ENCODE measurements at places on chromosomes 6 and 20.

GRCh38 chr6:50463931-50464330, 249.4 kb upstream of the TFAP2D start:
- DNase-seq: no peak

GRCh38 chr6:29747688-29748250, 24.5 kb downstream of the HLA-F start:
- DNase-seq: no peak

DNA sequence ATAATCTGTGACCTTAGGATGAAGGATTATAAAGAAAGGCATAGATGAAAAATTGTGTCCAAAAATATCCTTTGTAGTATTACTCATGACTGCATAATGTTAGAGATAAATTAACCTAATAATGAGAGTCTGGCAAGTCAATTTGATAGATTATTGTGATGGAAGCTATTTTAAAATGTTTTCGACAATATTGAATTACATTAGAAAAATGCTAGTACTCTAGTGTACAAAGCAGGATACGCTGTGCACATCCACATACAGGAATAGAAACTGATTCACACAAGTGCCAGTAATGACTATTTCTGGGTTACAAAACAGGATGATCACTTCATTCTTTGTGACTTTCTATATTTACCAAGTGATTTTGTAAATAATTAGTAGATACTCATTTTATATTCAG, 3.3 kb downstream of the SLC17A2 start:
- no peak for DNase-seq

DNA sequence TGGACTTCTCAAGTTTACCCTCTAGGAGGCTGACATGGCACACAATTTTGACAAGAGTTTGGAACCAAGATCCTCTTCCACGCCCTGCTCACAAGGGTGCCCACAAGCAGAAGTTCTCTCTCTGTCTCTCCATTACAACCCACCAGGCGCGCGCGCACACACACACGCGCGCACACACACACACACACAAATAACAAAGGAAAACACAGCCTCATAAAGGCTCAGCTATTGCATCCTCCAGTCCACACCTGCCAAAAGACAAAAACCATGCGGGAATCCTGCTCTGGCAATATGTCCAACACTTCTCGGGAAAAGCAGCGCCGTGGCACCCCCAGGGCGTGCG, 870 bp downstream of the PAK5 start:
- DNase-seq: no peak

DNA sequence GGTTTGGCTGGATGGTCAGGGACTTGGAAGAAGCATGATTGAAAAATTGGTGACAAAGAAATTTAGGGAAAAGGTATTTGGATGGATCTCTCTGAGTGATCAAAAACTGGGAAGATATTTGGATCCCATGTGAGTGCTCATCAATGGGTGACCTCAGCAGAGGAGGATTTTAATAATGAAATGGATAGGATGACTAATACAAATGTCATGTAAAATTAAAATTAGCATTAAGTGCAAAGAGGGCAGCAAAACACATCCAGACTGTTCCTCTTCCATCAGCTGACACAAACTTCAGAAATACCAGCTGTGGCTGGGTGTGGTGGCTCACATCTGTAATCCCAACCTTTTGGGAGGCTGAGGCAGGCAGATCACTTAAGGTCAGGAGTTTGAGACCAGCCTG, 151.7 kb downstream of the THBS2 start:
- DNase-seq: no peak

- no peak for DNase-seq
These were observed 129.5 kb upstream of the ARG1 start for GRCh38 chr6:131443514-131443913.

DNA sequence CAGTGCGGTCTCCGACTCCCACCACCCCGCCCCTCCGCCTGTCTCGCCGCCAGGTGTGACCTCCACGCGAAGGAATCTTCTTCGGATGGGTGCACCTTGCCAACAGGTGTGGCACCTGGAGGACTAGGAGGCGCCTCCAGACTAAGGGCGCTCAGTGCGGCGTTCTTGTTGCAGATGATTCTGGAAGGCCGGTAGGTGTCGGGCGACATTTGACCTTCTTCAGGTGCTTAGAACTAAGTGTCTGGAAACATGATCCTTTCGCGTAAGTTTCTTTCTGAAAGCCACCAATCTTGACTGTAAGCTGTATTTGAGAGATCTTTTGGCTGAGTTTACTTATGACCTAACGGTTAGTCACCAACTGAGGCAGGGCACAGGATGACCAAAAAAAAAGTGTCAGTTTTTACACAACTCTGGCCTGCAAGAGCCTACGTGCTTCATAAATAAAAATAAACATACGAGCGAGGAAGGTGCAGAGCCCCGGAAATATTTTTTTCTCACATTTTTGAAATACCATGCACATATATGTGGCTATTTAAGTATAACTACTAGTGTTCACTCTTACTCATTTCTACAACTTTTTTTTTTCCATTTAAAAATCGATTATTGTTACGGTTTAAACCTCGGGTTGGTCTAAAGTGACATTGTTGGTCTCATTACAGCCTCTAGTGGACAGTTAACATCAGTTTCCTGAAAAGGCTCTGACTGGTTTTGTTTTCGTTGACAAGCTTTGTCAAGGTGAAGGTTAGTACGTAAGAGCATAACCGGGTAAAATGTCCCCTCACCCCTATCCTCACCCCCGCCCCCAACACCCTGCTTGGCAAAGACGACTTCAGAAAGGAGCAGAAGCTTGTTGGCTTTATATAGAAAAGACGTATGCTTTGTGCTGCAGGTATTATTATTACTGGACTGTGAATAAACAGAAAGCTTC, 1.6 kb upstream of the ATXN1 start:
- DNase-seq: peak; percentile 96

GRCh38 chr6:135318738-135319469, 137.8 kb downstream of the MYB start:
- DNase-seq: no peak

GRCh38 chr20:10219993-10220750, 1.5 kb downstream of the SNAP25 start:
- no peak for DNase-seq

DNA sequence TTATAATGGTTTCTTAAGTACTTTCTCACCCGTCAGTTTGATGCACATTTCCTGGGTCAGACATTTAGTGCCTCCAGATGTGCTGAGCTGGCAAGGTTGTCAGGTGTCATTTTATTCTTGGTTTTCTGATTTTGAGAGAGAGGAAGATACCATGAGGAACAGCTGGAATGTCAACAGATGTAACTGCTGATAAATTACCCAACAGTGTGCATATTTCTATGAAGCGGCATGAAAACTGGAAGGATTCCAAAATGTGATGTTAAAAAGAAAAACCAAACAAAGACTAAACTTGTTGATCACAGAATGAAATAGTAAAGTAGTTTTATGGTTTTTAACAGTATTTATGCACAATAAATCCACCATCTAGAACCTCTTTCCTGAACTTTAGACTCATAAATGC, 447.3 kb downstream of the HDGFL1 start:
- no peak for DNase-seq

DNA sequence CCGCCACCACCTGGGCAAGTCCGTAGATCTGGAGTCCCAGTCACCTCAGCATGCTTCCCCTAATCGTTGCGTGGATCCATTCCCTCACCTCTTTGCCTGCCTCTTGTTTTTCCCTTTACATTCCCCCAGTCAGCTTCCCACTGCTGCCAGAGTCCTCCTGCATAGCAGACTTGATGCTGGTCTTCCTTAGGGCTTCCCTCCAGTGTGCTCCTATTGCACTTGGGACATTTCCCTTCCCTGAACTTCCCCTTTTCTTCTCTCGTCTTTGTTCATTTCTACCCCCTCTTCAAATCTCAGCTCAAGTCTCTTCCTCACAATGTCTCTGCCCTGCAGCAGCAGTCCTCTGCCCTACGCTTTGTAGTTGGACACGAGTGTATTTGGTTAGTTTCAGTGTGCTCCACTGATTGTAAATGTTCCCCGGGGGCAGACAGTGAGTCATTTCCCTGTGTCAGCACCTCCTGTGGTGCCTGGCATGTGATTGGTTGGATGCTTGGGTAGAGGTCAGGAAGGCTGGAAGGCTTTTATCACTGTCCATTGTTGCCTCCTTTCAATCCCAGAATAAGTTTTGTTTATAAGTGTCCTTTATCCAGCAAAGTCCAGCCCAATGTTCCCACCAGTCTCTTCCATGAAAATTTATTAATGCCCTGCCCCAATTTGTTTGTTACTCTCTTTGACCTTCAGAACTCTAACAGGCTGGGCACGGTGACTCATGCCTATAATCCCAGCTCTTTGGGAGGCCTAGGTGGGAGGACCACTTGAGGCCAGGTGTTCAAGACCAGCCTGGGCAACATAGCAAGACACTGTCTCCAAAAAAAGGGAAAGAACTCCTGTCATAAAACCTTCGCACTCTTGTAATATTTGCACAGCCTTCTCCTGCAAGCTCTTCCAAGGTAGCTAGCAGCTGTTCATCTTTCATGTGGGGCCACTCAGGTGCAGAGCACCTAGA, 38.3 kb downstream of the FAM120B start:
- DNase-seq: no peak

GRCh38 chr6:67790569-67790968, 844.5 kb upstream of the ADGRB3 start:
- no peak for DNase-seq

DNA sequence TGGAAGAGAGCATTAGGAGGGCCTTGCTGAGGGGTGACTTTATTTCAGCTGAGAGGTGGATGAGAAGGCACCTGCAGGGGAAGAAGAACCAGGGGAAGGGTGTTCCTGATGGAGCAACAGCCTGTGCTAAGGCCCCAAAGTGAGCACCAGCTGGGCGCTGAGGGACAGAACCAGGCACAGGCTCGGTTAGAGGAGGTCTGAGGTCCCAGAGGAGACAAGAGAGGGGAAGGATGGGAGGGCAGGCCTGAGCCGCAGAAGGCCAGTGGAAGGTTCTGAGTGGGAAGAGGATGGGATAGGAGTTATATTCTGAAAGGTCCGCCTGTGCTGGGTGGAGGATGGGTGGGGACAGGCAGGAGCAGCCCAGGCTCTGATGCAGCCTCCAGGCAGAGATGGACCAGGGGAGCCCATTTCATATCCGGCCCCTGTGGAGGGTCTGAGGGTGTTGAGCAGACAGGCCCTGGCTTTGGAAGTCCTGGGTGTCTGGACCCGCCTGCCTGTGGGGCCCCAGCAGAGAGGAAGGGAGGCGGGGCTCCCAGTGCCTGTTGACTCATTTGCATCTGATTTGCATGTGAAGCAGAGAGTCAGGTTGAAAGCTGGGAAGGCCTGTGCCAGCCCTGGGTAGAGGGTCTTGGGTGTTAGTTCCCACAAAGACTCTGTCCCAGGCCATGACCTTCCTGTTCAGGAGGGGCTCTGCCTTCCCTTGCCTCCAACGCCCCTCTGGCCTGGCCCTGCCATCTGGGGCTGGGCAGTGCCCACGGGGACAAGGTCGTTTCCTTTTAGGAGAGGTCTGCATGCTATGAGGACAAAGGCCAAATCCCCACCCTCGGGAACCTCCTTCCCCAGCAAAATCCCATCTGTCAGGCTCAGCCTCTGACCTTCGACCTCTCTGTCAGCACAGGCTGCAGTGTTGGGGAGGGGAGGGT, 10.6 kb upstream of the FAM110A start:
- no peak for DNase-seq

DNA sequence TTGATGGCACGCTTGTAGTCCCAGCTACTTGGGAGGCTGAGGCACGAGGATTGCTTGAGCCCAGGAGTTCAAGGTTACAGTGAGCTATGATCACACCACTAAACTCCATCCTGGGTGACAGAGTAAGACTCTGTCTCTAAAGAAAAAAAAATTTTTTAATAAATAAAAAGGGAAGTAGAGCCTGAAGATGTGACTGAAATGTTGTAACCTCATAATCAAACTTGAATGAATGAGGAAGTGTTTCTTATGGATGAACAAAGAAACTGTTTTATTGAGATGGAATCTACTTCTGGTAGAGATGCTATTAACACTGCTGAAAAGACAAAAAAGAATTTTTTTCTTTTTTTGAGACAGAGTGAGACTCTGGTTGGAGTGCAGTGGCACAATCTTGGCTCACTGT, 6.7 kb downstream of the MAK start:
- DNase-seq: no peak

DNA sequence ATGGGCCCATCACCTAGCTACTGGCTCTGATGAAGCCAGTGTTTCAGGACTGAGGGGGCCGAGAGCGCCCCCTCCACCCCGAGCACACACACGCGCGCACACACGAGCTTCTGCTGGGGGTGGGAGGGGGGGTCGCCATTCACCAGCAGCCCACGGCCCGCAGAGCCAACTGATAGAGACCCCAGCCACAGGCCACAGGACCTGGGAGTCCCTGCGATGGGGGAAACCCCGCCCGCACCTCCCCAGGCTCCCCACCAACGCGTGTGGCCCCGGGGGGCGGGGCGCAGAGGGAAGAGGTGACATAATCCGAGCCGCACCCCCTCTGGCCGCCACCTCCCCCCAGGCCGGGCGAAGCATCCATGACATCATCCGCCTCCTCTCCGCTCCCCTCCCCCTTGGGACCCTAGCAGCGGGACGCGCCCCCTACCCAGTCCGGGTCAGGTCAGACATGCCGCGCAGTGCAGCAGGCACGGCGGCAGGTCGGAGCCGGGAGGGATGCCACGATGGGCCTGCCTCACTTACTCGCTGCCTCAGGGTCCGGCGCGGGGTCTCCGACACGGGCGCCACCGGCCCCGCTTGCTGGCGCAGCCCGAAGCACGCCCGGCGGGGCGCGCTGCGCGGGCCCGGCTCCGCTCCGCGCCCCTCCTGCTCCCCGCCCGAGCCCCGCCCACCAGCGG, at the start of gene LZTS3:
Gene LZTS3, minus strand, starts transcription at position 617 of the 677 bp plus-strand sequence. CDS start 6,386 bp downstream, outside the sequence.
- DNase-seq: no peak

DNA sequence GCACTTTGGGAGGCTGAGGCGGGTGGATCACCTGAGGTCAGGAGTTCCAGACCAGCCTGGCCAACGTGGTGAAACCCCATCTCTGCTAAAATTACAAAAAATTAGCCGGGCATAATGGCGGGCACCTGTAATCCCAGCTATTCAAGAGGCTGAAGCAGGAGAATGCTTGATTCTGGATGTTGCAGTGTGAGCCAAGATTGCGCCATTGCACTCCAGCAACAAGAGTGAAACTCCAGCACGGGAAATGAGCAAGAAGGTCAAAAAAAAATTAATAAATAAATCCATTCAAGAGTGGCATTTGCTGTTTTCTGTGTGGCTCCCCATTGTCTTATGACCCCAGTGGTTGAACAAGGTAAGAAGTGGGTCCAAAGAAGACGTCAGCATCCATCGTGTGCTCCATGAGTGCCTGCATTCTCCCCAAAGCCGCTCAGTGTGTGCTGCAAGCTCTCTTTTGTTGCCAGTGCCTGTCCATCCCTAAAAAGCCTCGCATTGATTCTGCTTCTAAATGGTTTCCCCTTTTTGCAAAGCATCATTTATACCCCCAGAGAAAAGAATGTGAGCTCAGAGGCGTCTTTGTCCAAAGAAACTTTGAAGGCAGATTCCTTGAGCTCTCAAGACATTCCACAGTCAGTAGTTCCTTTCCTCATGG, 38.8 kb upstream of the MAP3K4 start:
- no peak for DNase-seq

Measured in HS-27A (cell line).